Tibial nerve (tissue), 4 donors: ENCODE measurements at places on chromosomes 2 and 18. TPM values are rescaled to one million over a fixed set of nuclear protein-coding genes. Genes with fewer than 3 reads are reported as not detected.

SNTG2 gene
- total RNA-seq = 9.0 TPM

FAM161A gene
- total RNA-seq = 6.1 TPM

DNA sequence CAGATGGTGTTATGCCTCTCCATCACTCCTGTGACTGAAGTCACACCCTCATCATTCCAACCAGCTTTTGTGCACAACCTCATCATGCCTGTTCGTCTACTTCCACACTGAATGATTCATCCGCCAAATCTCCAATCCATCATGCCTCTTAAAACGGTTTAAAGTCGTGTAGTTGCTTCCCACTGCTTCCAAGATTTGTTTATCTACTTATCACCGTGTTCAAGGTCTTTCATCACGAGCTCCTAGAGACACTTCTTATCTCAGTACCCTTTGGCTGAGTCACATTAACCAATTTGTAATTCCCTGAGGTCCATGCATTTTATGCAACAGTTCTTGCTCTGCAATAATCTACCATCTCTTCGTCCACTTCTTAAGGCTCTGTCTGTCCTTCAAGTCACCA, 592.3 kb upstream of the ID2 start:
- H3K4me1 ChIP-seq = no peaks in the 10 kb centered on the region
- H3K27me3 ChIP-seq = no peaks in the 10 kb centered on the region
- no peak overlapping the region for H3K27ac ChIP-seq
- H3K4me3 ChIP-seq = no peak overlapping the region
- H3K36me3 ChIP-seq = no peaks in the 10 kb centered on the region
- no peak for DNase-seq

- H3K36me3 ChIP-seq = no peaks in the 10 kb centered on the region
- H3K27me3 ChIP-seq = no peaks in the 10 kb centered on the region
- H3K27ac ChIP-seq = no peak overlapping the region
Observed at GRCh38 chr2:96931466-96931865, 54.9 kb downstream of the FAM178B start.

DNA sequence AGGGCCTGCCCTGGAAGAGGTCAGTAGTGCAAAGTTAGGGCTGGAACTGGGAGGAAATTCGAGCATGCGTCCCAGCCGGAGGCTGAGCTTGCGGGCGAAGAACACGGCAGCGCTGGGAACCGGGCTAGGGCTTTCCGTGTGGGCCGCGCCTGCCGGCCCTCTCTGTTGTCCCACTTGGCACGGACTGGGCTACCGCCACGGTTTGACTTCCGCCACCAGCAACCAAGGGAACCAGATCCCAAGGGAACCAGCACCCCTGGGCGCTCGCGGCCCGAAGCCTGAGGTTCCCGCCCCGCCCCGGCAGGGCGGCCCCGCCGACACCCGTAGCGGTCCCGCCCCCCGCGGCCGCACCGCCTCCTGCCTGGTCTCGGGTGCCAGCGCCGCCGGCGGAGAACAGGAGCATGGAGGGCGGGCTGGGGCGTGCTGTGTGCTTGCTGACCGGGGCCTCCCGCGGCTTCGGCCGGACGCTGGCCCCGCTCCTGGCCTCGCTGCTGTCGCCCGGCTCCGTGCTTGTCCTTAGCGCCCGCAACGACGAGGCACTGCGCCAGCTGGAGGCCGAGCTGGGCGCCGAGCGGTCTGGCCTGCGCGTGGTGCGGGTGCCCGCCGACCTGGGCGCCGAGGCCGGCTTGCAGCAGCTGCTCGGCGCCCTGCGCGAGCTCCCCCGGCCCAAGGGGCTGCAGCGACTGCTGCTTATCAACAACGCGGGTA, at the start of gene SPR:
TSS of gene SPR (plus strand) at position 377 of the 708 bp plus-strand sequence. CDS start at position 402, 25 bp downstream.
- DNase-seq = peak; percentile 55
- no peaks in the 10 kb centered on the region for H3K36me3 ChIP-seq
- H3K27me3 ChIP-seq = no peaks in the 10 kb centered on the region
- peaks cover 27% of the 10 kb centered on the region for H3K4me1 ChIP-seq

DNA sequence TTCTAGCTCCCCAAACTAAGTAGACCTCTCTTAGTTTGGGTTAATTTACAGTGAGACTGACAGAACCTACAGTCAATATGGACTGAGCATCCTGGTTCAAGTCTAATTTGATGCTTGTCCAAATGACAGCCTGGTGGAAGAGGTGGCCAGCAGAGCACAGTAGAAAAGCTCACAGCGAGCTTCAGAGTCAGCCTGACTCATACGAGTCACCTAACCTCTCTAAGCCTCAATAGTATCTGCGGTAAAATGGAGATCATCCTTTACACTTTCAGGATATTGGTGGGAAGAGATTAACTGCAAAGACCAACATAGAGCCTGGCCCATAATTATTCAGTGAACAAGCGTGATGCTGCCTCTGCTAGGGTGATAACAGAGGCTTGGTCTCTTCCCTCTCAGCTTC, 54.5 kb downstream of the DOCK10 start:
- H3K36me3 ChIP-seq = no peaks in the 10 kb centered on the region
- DNase-seq = no peak
- H3K4me3 ChIP-seq = no peak overlapping the region
- H3K4me1 ChIP-seq = peaks cover 6% of the 10 kb centered on the region
